ENCODE measurements at places on chromosomes 11 and 22.

GRCh38 chr11:55345306-55345705 lies 2.3 kb downstream of the OR4A16 start:
- DNase-seq = no peak

- no peak for DNase-seq
Observed at GRCh38 chr22:24077416-24077815, 66.3 kb downstream of the CABIN1 start.

DNA sequence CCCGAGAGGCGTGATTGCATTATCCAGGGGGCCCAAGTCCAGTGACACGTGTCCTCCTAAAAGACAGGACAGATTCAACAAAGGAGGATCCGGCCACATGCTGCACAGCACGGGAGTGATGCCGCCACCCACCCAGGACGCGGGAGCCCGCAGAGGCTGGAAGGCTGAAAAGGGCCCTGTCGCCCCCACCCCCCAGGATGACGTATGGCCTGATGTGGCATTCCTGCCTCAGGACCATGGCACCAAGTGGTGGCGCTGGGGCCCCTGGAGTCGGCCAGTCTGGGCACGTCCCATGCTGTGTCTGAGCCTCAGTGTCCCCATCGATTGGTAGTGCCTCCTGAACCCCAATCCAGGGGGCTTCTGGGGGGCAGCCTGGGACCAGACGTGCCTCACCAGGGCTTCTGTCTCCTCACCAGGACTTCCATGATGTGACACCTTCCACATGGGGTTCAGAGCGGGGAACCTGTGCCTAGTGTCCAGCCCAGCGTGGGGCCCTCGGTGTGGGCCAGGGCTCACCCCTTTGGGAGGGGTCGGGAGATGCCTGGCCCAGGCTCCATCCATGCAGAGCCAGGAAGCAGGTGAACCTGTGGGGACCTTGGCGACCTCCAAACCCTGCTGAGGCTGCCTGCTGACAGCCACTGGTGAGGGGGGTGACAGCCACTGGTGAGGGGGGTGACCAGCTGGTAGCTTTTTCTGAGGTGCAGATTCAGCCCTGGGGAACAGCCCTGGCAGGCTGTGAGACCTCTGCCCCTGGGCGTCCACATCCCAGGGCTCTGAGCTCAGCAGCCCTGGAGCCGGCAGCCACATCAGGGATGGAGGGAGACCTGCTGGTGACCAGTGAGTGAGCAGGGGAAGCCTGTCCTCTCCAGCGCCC lies 75.3 kb downstream of the KCNQ1 start:
- DNase-seq = no peak

GRCh38 chr11:119262668-119263351 lies 54.1 kb downstream of the MCAM start:
- no peak for DNase-seq

- DNase-seq = no peak
Observed at GRCh38 chr11:116829525-116830183, at the start of gene APOC3. Gene APOC3, plus strand, starts transcription at chr11:116829907. Its CDS starts 676 bp downstream, at chr11:116830583.

- no peak for DNase-seq
Observed at GRCh38 chr11:132343445-132344175, 973.2 kb downstream of the NTM start.

DNA sequence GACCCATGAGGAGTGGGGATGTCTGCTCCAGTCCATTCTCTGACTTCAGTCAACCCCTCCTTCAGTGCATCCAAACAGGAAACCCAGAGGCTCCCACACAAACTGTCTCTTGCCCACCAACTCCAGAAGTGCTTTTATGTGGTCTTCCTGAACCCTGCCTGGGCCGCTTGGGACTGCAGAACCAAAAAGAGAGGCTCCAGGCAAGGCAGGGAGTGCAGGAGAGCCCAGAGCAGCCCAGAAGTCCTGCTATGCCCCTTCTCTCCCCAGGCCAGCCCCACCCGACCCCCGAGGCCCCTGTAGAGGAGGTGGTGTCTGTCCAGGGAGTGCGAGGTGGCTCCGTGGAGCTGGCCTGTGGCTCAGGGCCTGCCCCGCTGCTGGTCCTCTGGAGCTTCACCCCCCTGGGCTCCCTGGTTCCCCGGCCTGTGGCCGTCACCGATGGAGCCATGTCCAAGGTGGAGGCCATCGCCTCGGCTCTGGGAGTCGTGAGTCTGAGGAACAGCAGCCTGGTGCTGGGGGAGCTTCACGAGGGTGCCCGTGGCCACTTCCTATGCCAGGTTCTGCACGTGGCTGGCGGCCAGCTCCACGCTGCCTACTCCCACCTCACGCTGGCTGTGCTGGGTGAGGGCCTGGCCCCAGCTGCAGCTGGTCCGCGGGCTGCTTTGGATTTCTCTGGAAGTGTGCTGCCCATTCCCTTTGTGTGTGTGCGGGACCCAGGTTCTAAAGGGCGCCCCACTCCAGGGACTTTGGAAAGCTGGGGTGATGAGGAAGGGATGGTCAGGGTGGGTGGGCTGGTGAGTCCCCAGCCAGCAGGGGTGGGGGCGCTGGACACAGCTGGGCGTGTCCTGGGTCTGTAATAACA lies 1.8 kb downstream of the VSIG10L2 start:
- no peak for DNase-seq
